ENCODE measurements at places on chromosomes 11 and 22.

- DNase-seq, result no peak
Observed at GRCh38 chr11:79375818-79376550, 64.8 kb downstream of the TENM4 start.

- DNase-seq, result no peak
Observed at GRCh38 chr11:35029979-35030682, 108.8 kb upstream of the CD44 start.

DNA sequence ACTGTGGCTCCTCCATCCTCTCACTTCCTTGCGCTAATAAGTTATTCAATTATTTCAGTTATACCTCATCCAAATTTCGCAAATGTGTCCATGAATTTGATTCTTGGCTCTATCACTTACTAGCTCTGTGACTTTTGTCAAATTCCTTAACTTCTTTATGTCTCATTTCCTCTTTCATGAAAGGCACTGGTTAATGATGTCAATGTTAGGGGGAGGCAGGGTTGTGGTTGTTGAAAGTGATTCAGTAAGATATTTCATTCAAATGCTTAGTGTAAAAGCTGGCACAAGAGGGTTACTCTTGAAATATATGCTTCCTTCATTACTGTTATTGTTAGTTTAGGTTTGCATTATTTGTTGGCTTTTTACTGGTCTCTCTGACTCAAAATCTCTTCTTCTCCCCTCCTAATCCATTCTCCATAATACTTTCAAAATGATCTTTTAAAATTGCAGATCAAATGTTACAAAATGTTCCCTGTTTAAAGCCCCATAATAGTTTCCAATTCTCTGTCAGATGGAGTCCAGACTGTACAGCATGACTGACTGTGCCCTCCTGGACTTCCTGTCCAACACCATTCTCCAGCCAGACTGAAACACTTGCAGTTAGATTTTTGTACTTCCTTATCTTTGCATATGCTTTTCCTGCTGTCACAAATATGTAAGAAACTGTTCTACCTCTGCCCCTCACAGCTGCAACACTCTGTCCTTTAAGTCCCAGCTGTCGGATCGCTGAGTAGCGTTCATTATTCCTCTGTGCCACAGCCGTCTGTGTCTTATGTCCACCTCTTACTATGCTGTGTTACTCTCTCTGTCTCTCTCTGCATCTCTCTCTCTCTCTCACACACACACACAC is 510.6 kb upstream of the RAG2 start:
- no peak for DNase-seq

DNA sequence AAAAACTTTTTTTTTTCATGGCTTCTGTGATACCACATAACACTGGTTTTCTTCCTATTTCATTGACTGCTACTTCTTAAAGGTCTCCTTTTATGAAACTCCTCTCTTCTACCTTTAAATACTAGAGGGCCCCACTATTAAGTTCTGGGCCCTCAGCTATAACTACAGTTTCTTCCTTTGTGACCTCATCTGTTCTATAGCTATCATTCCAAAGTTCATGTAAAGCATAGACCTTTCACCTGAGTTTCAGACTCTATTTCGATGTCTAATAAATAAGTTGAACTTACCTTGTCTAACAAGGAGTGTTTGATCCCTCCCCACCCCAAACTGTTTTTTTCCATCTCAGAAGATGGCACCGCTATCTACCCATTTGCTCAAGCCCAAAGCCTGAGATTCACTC is 35.2 kb downstream of the PAAF1 start:
- no peak for DNase-seq

- DNase-seq, result no peak
Observed at GRCh38 chr11:118128721-118129470, 23.7 kb downstream of the SCN4B start.

GRCh38 chr11:70247710-70248072 is 22.8 kb upstream of the PPFIA1 start:
- DNase-seq, result no peak

GRCh38 chr11:47992959-47993820 is 12.8 kb downstream of the PTPRJ start:
- DNase-seq, result no peak

- DNase-seq, result no peak
Observed at GRCh38 chr22:18154821-18155390, 4.9 kb downstream of the USP18 start.

DNA sequence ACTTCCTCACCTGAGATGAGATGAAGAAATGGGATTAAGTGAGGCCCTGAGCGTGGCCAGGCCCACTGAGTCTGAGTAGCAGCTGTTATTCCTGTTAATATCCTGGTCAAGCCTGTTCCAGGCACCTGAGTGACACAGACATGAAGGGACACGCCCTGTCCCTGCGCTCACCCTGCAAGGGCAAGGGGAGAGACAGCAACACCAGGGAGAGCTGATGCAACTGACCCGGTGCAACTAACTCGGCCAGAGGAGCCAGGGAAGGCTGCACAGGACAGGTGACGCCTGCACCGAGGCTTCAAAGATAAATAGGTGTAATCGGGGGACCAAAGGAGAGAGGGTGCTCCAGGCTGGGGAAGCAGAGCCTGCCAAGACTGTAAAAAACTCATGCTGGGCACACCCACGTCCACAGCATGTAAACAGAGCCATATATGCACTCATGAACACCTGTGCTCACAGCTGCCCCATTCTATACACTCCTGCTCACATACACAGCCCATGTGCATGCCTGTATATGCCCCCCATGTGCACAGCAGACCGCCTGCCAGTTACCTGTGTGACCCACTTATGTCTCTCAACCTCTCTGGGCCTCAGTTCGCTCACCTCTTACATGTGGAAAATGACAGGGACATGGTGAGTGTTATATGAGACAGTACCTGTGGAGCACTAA is 22.8 kb upstream of the GCAT start:
- DNase-seq, result no peak

- peak; percentile 95 for DNase-seq
Observed at GRCh38 chr11:8338138-8338537, 74.5 kb upstream of the LMO1 start.

- no peak for DNase-seq
Observed at GRCh38 chr22:39946126-39946502, 14.1 kb upstream of the TMA7B start.

- DNase-seq, result peak; percentile 29
Observed at GRCh38 chr11:1121813-1122663, 35.7 kb upstream of the MUC5AC start.

- no peak for DNase-seq
Observed at GRCh38 chr11:102604875-102605274, 20.3 kb downstream of the MMP20 start.

DNA sequence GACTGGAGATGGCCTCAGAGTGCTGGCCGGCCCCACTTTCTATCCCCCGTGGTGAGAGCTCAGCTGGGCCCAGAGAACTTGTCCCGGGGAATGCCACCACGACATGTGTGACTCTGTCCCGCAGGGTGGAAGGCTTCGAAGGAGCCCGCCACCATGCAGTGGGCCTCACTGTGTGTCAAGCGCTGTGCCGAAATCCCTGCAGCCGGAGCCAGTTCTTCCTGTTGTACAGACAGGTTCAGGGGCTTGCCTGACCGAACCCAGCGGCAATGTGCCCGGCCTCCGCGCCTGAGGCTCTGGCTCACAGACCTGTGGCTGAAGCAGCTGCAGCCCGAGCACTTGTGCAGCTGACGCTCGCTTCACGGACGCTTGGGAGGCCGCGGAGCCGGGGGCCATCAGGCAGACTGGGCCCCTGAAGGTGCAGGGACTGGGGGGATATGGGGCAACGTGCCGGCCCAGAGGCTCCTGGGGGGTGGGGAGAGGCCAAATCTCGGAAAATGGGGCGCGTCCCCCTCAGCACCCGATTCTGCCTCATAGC is 650 bp downstream of the PPM1F start:
- no peak for DNase-seq

DNA sequence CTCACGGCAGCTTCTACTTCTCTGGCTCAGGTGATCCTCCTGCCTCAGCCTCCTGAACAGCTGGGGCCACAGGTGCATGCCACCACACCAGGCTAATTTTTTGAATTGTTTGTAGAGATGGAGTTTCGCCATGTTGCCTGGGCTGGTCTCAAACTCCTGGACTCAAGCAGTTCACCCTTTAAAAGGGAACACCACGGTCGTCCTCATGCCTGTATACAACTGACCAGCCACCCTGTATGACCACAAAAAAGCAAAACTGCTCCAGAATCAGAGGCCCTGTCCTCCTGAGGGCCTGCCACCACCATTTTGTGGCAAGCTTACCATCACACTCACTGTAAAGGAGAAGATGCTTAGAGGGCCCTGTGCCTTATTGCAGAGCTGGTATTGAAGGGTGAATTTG is 2.2 kb downstream of the GLB1L3 start:
- no peak for DNase-seq

DNA sequence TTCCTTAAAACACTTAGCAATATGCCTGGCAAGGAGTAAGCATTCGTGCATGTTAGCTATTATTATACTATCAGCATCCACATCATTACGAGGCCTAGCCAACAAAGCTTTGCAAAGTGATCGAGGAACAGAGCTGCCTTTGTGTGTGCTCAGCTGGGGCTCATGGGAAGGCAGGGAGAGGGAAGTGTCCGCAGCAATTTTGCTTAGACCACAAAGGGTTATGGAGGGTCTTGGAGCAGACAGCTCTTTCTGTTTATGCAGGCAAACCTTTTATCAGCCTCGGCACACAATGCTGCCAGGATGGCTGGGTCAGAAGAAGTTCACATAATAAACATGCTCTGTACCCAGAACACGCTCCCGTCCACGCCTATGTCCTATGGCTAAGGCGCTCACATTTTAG is 10.9 kb upstream of the DKK3 start:
- no peak for DNase-seq

- DNase-seq, result no peak
Observed at GRCh38 chr22:27051407-27051806, 394.0 kb downstream of the MIAT start.

DNA sequence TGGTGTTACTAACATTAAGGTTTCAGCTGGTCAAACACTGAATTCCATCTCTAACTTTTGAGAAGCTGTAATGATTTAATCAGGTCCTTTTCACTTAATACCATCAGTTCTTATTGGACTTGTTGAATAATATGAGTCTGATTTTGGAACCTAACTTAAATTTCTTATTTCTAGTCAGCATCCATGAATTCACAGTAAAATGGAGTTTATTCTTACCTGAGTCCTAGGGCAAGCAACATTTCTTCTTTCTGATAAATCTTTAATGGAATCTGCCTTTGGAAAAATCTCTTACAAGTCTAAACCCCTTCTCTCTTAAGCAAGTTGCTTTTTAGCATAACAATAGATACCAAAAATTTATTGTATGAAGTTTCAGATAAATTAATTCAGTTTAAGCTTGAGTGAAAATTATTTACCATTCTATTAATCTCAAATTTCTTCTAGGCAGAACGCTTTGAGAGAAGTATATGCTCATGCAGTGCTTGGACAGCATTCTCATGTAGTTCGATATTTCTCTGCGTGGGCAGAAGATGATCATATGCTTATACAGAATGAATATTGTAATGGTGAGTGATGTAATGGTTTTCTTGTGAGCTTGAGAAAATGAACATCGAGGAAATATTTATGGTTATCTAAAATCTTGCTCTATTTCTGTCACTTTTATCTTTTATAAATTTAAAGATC is 3.4 kb downstream of the WEE1 start:
- no peak for DNase-seq

Data from 8988T (cell line).